ENCODE measurements at places on chromosomes 3 and 15.

DNA sequence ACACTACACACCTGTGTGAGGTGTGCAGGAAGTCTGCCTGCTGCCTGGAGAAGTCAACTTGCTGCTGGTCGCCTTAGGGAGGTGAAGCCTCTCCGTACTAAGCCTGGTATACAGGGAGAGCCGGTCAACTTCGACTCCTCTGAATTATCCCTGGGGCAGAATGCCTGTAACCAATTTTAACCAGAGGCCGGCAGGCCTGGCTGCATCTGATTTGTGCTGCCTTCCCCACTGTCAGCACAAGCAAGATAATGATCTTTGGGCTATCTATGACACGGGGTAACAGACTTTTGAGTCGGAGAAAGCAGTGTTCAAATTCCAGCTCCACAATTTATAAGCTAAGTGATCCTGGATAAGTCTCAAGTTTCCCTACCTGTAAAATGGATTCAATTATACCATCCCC lies 42.3 kb downstream of the MAGEF1 start:
- DNase-seq = no peak

- DNase-seq = no peak
These were observed 20.1 kb downstream of the ZBTB38 start for GRCh38 chr3:141388395-141388794.

DNA sequence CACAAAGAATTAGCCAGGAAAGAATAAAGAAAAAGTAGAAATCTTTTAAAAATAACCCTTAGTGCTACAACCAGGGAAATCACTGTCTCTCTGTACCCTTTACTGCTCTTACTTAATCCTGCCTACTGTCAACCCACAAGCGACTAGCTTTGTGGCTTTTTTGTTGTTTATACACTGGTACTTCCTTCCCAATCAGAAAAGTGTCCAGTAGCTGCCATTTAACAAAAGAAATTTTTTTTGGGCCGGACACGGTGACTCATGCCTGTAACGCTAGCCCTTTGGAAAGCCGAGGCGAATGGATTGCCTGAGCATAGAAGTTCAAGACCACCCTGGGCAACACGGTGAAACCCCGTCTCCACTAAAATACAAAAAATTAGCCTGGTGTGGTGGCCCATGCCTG lies 13.8 kb upstream of the FAM219B start:
- no peak for DNase-seq

GRCh38 chr3:11625376-11626083 lies 18.2 kb downstream of the VGLL4 start:
- no peak for DNase-seq

GRCh38 chr3:58023531-58023930 lies 15.3 kb downstream of the FLNB start:
- DNase-seq = no peak

- DNase-seq = no peak
These were observed 5.6 kb downstream of the KIF7 start for GRCh38 chr15:89649716-89650115.

DNA sequence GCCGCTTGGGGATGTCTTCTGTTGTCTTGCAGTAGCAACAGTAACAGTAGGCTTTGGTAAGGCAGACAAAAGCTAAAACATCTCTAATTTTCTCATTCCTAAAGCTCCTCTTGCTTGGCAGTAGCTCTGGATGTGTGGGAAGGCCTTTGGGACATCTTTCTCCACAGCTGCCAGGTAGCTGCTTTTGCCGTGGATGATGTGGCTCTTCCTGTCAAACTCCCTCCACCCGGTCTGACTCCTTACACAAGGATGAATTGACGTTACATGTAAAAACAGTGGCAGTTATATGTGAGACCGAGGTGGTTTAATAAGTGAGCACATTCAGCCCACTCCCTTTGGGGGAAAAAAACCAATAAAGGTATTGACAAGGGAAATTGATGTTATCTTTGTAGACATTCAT lies 309.1 kb downstream of the TUSC7 start:
- no peak for DNase-seq

DNA sequence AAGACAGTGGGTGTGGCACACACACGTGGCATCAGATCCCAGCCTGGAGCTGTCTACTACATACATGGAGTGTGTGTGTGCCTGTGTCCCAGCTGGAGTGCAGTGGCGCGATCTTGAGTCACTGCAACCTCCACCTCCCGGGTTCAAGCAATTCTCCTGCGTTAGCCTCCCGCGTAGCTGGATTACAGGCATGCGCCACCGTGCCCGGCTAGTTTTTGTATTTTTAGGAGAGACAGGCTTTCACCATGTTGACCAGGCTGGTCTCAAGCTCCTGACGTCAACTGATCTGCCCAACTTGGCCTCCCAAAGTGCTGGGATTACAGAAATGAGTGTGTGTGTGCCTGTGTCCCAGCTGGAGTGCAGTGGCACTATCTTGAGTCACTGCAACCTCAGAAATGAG lies 108.8 kb downstream of the IL12A start:
- no peak for DNase-seq

- DNase-seq = no peak
These were observed 178.9 kb downstream of the KCNMB2 start for GRCh38 chr3:178714925-178715832.

DNA sequence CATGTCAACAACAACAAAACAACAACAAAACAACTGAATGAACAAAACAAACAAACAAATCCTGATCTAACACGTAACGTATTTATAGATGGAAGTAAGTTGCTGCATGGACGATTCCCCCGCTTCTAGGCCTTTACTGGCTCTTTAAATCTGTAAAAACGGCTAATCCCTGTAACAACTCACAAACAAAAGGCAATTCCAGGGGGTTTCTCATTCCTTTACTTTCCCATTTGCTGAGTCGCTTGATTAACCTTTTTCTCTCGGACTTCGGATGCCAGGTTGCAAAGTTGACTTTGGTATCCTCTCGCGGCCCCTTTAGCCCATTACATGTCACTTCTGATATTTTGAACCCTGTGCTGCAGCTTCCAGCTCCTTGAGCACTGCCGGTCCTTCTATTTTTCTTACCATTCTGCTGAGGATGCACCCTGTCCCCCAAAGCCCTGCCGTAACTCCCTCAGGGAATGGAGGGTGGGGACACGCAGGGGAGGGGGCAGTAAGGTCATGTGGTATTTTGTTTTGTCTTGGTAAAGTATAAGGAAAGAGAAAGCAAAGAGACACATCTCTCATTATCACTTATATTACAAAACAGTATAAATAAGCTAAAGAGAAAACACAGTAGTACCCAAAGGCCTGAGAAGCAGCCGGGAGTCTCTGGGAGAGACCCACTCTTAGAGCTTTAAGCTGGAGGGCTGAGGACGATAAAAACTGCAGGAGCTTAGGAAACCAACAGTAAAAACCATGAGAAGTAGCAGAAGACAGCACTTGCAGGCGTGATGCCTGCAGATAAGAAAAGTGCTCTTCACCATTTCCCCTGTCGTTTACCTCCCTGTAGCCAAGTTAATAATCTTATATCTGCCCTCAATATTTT lies 457.8 kb upstream of the ZNF717 start:
- no peak for DNase-seq

- DNase-seq = no peak
These were observed 83.4 kb downstream of the AQR start for GRCh38 chr15:34886134-34886533.

DNA sequence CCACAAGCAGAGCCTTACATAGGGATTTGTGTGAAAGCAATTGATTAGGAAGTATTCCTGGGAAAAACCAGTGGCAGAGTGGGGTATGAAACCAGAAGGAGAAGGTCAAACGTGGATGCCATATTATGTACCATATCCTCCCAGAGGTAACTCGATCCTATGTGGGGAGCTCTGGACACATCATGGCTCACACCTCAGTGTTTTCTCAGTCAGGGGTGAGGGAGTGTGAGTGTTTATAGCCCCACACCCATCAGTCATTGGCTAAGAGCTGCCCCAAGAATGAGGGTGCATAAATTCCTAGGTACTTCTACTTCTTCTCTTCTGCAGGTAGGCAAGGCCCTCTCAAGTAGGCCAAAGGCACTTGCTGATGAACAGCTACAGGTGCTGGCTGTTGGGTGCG lies 28.2 kb upstream of the PDZRN3 start:
- no peak for DNase-seq

GRCh38 chr15:92012368-92012629 lies 158.8 kb downstream of the SLCO3A1 start:
- no peak for DNase-seq

DNA sequence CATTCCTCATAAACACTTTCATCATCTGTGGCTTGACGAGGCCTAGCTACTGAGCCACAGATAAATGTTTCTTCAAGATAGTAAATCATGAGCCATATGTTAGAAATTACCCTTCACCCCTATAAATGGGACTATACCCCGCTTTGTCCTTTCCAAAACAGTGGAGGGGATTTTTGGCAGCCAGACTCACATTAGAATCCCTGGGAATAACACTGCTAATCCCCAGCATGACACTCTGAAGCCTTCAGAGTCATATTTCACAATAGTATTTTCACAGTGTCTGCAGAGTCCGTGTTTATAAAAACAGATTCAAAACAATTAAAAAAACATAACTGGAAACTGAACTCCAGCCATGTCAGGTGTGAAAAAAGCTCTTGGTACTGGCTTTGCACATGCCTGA lies 271.6 kb downstream of the ERC2 start:
- DNase-seq = no peak

- no peak for DNase-seq
These were observed 22.2 kb downstream of the IQSEC1 start for GRCh38 chr3:13051066-13051465.

DNA sequence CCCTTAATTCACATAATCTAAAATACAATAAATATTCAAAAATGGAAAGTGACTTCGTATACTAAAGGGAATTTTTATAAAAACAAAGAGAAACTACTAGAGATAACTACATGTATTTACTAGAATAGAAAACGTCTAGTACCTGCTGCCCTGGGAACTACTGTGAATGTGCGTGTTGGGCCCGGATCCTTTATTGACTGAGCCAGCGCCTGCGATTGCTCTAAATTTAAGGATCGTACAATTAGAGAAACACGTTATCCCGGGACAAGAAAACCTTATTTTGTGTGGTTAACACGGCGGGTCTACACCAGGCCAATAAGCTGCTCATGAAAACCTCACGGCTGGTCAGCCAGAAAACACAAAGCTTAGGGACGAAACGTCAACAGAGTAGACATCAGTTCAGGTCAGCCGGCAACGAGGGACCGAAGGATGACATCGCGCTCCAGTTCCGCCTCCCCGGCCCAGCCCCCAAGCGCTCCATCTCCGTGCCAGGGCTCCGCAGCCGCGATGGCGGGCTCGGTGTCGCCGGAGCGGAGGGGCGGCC lies 555 bp downstream of the TM2D3 start:
- DNase-seq = no peak

- DNase-seq = no peak
These were observed 29.0 kb downstream of the SMARCC1 start for GRCh38 chr3:47752716-47753115.

GRCh38 chr3:52055537-52056351 lies 627 bp downstream of the DUSP7 start:
- DNase-seq = no peak

DNA sequence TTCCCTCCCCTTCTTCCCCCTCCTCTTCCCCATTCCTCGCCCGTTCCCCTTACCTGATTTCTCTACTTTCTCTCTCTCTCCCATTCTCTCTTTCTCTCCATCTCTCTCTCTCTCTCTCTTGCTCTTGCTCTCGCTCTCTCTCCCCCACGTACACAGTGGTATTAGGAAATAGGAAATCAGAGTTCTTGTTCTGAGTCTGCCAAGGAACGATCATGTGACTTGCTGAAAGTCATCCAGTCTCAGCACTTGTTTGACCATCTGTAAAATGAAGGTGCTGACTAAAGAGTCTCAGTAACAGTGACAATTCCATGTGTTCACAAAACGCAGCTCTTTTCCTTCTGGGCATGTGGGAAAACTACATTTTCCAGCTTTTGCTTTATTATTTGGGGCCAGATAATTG lies 445.0 kb upstream of the TGFBR2 start:
- DNase-seq = no peak

DNA sequence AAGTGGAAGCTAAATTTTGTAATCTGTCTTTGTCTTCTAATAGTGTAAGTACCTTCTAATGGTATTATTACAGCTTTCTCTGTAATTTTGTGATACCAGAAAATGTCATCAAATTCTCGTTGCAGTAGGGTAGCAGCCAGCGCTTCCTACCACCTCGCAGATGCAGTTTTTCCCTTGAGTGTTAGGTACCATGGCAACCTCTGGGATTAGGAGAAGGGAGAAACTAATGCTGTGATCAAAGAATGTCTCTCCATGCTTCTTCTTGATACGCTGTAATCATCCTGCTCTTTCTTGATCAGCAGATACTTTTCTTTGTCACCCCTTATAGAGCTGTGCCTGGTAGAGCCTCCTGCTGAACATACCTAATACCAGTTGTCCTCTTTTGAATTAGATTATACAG lies 27.7 kb downstream of the SRP14 start:
- no peak for DNase-seq

DNA sequence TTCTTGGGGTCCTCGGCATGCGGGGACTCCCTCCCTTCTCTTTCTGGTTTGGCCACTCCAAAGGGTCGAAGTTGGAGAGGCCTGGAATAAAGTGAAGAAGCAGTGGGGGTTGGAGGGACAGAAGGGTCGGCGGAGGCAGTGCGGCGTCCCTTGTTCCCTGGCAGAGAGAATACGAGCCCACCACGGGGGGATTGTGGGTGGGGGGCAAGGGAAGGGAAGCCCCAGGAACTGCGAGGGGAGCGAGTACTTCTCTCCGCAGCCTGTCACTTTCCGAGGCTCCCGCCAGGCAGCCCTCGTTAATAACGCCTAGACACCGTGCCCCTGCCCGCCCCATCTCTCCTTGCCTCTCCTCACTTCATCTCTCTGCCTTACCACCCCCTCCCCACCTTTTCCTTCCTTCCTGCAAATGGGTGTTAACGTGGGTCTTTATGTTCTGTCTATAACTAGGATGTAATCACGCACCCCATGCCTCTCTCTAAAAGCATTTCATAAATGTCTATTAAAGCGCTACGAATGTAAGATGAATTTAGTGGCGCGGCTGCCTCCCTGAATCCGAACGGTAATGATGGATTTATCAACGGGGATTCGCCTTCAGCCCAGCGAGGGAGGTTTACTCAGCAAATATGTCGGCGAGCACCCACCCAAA lies 13.7 kb downstream of the NR2F2 start:
- DNase-seq = no peak

- no peak for DNase-seq
These were observed 125.3 kb upstream of the SKOR1 start for GRCh38 chr15:67700023-67700422.

All from renal pelvis (tissue), 12 donors.